Activated T-cell treated with anti-CD3 and anti-CD28 coated beads, Interleukin-2, amount 50 U/mL, for 4 hours (primary cell): ENCODE measurements at places on chromosomes 2 and 18. TPM values are rescaled to one million over a fixed set of nuclear protein-coding genes. Genes with fewer than 3 reads are reported as not detected.

TRIM43 gene
- total RNA-seq, result not detected

COL6A3 gene
- 19.4 TPM for total RNA-seq

ACKR3 gene
- total RNA-seq, result 0.73 TPM

CEP76 gene
- 12.3 TPM for total RNA-seq

DOK6 gene
- total RNA-seq, result 0.03 TPM

LYG2 gene
- total RNA-seq, result not detected

PAIP2B gene
- 1.0 TPM for total RNA-seq

FSIP2 gene
- not detected for total RNA-seq

C2orf66 gene
- total RNA-seq, result not detected

SLC4A5 gene
- 1.5 TPM for total RNA-seq

GPBAR1 gene
- total RNA-seq, result 0.69 TPM
